Activated CD4-positive, alpha-beta T cell treated with anti-CD3 and anti-CD28 coated beads for 36 hours (primary cell): ENCODE measurements at places on chromosomes 11 and 22.

- no peaks in the 10 kb centered on the region for H3K36me3 ChIP-seq
- H3K27me3 ChIP-seq = peaks cover 4% of the 10 kb centered on the region
- no peaks in the 10 kb centered on the region for H3K4me1 ChIP-seq
Measured at GRCh38 chr22:26985931-26986782, 328.8 kb downstream of the MIAT start.

DNA sequence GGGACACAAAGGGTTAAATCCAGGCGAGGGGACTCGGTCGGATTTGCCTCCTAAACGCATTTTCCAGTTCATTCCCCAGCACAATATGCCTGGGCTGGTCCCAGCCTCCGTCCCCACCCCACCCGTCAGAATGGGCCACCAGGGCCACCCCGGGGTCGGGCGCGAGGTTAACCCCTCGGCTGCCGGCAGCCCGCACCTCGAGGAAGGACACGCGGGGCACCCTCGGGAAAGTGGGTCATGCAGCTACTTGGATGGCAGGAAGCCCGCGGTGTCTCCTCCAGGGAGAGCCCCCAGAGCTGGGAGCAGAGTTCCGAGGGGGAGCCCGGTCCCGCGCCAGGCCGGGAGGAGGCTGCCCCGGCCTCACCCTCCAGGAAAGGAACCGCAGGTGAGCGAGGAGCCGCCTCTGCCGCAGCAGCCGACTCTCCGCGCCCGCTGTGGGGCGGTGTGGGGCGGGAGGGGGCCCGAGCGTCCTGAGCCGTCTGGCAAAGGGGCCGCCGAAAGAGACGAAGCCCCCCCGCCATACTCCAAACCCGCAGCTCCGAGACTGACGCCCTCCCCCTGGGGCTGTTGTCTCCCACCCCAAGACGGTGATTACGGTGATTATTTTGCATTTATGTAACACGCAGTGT lies 1.4 kb downstream of the NECTIN1 start:
- H3K27me3 ChIP-seq = peaks cover 19% of the 10 kb centered on the region
- DNase-seq = peak; percentile 48
- H3K4me1 ChIP-seq = peaks cover 12% of the 10 kb centered on the region

GRCh38 chr11:109892321-109892794 lies 200.8 kb upstream of the ZC3H12C start:
- DNase-seq = no peak
- no peak overlapping the region for H3K27ac ChIP-seq
- H3K36me3 ChIP-seq = no peaks in the 10 kb centered on the region
- peaks cover 10% of the 10 kb centered on the region for H3K27me3 ChIP-seq
- H3K4me1 ChIP-seq = no peaks in the 10 kb centered on the region
- no peak overlapping the region for H3K4me3 ChIP-seq

- no peak for DNase-seq
- H3K4me1 ChIP-seq = no peaks in the 10 kb centered on the region
- H3K27ac ChIP-seq = no peak overlapping the region
- H3K27me3 ChIP-seq = no peaks in the 10 kb centered on the region
- H3K4me3 ChIP-seq = no peak overlapping the region
Measured at GRCh38 chr11:30459821-30460220, 126.3 kb downstream of the MPPED2 start.

GRCh38 chr11:113082341-113082955 lies 121.2 kb downstream of the NCAM1 start:
- H3K4me3 ChIP-seq = no peak overlapping the region
- H3K36me3 ChIP-seq = no peaks in the 10 kb centered on the region
- peaks cover 2% of the 10 kb centered on the region for H3K27me3 ChIP-seq
- H3K27ac ChIP-seq = no peak overlapping the region
